ENCODE measurements at places on chromosomes 4 and X. TPM values are rescaled to one million over a fixed set of nuclear protein-coding genes. Genes with fewer than 3 reads are reported as not detected.
A peak's percentile ranks its signal among the peaks of the same experiment; 100 is the strongest.

DNA sequence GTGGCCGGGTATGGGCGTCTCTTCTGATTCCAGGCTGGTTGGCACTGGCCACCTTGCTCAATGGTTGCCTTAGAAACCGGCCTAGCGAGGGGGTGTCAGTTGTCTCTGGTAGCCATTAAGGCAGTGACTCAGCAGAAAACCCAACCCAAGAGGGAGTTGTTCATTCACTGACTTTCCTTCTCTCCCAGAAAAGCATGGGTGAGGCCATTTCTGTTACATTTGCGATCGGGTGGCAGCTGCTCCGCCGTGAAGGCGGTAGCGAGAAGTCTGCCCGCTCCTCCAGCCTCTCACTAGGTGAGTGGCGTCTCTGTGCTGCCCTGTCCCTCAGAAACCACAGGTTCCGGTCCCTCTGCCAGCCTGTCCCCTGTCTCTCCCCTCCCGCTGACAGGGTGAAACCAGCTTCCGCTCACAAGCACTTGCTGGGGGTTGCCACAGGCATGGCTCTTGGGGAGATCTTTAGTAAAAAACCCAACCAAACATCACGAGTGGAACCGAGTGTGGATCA is 17.4 kb downstream of the IRAK1 start:
- DNase-seq: peak; percentile 9

- no peak for DNase-seq
Measured at GRCh38 chr4:94336303-94336702, 6.3 kb downstream of the HPGDS start.

DNA sequence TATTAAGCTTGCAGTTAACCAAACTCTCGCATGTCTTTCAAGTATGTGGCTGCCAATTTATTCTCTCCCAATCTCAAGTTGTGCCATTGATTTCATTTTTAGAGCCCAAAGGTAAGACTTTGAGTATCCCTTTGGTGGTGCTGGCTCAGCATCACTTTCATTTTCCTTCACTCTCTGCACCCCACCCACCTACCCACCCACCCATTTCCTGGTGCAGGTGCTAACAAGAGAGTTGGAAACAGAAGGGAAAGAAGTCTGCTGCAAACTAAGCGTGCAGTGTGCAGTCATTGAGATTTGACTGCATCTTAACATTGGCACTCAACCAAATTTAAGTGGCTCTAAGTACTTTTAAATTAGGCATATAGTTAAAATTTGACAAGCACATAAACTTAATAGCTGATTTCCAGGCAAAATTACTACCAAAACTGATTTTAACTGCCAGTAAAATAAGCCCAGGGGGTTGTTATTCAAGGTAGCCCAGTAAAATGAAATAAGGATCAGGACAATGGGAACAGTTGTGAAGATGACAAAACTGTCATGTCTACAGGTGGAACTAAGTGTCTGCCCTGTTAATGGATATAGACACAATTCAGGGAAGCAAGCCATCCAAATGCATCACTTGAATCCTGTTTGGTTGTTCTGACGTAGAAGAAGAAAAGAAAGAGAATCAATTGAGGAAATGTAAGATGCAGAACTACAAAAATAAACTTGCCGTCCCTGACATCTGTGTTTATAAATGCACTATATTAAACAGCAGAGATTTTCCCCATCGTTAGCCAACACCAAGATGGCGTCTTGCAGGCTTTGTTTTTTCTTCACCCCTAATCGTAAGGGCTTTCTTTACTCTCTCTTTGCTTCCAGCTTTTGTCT is 184.2 kb downstream of the KDR start:
- DNase-seq: no peak

DNA sequence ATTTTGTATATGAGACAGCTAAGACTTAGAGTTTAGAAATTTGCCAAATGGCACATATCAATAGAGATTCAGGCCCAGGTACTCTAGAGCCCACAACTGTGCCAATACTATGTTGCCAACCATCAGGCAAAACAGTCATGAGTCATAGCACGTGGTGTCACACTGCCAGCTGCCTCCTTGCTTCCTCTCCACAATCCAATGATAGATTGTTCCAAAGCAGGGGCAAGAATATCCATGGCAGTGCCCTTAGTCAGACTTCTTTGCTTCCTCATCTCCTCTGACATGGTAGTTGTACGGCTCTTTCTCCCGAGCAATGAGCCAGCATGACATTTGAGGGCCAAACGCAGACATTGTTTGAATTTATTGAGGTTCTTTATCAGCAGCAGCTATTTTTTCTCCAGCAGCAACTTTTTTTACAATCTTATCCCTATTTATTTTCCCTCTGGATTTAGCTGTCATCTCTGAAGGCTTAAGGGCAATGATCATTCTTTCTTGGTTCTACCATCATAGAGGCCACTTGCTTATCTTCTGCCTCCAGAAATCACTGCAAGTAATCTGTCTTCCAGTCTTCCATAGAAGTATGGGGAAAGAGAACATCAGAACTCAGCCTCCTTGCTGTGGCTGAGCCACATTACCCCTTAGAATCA is 169.7 kb downstream of the COL4A6 start:
- DNase-seq: peak; percentile 58

Gene MOB1B
- 12.6 TPM for total RNA-seq

Gene MGAT4D
- total RNA-seq: not detected

Gene RNF212
- not detected for total RNA-seq

Gene BEND2
- not detected for total RNA-seq

- DNase-seq: no peak
Measured at GRCh38 chr4:1678244-1678643, 5.9 kb downstream of the FAM53A start.

DNA sequence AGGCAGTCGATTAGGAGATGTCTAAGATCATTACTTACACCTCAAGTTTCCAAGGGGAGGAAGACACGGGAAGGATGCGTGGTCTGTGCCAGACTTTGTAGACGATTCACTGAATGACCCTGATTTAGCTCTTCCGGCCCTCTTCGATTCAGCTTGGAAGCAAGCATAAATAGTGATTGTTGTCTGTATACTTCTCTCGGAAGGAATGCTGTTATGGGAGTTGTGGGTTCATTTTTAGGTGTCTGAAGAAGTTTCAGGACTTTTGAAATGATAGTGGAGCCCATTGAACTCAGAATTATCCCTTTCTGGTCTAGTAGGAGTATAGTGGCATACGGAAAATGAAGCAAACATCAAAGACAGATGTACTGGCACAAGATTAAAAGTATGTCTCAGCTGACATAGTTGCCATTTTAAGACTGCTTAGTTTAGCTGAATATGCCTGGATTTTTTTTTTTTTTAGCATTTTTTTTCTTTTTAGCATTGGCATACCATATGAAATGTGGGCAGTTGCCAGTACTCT is 1.0 kb upstream of the ANKRD17 start:
- no peak for DNase-seq

DNA sequence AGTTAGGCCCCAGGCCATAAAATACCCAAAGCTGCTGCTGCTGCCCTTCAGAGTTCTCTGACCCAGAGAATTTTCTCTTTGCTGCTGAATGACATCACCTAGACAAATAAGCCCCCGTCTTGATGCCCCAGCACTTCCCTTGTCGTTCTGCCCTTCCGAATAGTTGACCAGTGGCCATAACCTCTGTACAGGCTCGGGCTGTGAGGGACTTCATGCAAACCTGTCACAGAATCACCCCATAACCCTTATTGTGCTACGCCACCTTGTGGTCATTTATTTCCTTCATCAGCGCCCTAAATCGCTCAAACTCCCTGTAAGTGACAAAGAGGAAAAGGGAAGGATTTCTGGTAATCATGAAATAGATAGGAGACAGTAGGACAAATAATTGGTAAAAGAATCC is 18.8 kb downstream of the SPACA5 start:
- DNase-seq: peak; percentile 80

GRCh38 chr4:176758731-176759130 is 34.0 kb downstream of the VEGFC start:
- DNase-seq: no peak

- DNase-seq: no peak
Measured at GRCh38 chr4:56906489-56907393, 959 bp upstream of the REST start.

Gene TBX22
- not detected for total RNA-seq

Gene BEX4
- total RNA-seq: 11.5 TPM

Gene DMRTC1B
- total RNA-seq: not detected

GRCh38 chr4:6668391-6668790 is 25.3 kb upstream of the S100P start:
- DNase-seq: peak; percentile 86

Gene RHOXF2
- not detected for total RNA-seq

Measured in PC-3 (cell line).